ENCODE measurements at places on chromosomes 4 and X.

- DNase-seq: no peak
Measured at GRCh38 chr4:168619266-168619631, 122.4 kb downstream of the PALLD start.

GRCh38 chrX:129759576-129760061 is 20.1 kb upstream of the SASH3 start:
- no peak for DNase-seq

- DNase-seq: no peak
Measured at GRCh38 chrX:31747411-31747810, 675.6 kb upstream of the FTHL17 start.

DNA sequence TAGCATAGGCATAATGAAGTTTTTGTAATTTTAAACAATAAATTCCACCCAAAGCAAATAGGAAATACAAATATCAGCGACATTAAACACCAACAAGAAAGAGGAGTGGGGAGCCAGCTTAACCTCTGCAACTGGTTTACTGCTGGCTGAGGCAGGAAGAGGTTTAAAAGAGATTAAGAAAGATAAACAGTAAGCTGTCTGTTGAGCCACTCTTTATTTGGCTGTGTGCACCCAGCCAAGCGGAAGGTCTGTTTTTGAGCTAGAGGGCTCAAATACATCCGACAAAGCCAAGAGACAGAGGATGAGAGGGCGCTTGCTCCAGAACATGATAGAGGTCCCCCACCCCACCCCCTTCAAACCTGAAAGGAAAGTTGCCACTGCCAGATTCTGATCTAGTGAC is 191.4 kb downstream of the MGST2 start:
- no peak for DNase-seq

DNA sequence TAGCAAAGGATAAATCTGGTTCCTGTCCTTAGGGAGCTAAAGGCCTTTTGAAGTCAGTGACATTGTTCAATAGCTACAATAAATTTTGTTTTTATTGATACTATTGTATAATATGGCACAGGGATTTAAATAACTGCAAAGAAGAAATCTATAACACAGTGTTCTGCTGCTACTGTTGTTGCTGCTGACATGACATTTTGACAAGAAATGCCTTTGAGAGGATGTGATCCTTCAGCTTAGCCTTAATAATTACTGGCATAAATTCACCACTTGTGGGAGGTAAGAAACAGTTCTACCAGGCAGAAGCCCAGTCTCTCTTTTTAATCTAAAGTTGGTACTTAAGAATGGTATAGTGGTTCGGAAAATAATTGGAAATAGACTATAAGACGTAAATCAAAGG is 4.1 kb downstream of the SULT1E1 start:
- no peak for DNase-seq

- DNase-seq: no peak
Measured at GRCh38 chr4:87399148-87399547, 8.2 kb upstream of the HSD17B11 start.

- no peak for DNase-seq
Measured at GRCh38 chr4:116603096-116603495, 482.3 kb downstream of the TRAM1L1 start.

DNA sequence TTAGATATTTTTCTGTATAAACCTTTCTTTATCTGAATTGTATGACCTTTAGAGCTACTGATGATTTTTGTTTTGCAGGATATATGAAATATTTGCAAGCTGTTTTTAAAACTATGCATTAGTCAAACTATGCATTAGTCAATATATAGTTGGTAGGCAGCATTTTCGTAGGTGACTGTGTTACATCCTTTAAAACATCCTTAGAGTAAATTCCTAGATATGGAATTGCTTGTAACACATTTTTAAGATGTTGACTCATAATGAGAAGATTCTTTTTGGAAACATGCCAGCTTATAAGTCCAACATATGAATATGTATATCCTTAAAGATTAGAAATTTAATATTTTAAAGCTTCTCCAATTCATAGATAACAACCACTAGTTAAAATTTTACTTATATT is 1768.5 kb downstream of the PCDH7 start:
- no peak for DNase-seq

DNA sequence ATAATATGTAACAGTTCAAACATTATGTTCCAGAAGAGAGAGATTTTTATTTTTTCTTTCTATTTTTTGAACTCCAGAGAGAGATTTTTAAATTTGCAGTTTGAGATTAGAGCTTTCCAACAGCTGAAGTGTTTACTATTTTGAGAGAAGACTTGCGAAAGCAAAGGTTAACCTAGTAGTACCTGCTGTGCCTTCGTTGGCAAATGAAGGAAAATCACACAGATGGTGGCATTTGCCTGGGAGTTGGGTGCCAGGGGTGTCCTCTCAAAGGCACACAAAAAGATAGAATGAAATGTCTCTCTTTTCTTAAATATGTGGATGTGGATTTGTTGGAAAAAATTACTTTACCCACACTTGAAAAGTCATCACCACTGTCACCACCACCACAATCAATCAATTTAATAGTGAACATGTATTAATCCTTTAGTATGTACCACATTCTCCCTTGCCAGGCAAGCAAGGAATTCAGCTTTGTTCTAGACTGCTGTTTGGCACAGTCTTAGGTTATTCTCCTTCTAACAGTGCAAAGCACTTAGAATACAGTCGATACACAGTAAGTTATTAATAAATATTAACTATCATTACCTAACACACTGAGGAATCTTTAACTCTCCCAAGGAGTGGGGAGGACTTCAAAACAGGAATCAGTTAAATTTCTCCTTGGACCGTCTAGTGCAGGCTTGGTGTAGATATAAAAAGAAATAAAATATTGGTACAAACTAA is 838.2 kb upstream of the FTHL17 start:
- no peak for DNase-seq

DNA sequence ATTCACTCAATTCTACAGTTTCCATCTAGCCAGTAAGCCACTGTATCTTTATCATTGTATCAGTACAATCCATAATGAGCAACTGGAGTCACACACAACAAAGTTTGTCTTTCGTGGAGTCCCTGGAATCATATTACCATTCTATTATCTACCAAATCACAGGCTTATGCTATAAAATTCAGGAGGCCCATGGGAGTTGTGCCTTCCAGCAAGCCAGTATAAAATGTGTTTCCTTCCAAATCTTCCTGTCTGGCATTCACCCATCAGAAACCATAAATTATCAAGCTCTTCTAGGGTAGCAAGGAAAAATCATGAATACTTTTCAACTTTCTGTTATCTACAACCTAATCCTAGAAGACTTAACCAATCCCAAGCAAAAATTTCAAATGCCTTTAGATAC is 1383.3 kb upstream of the PCDH7 start:
- no peak for DNase-seq

Data from naive thymus-derived CD8-positive, alpha-beta T cell (primary cell).